AG04450 (cell line): ENCODE measurements at places on chromosomes 2 and 18. TPM values are rescaled to one million over a fixed set of nuclear protein-coding genes. Genes with fewer than 3 reads are reported as not detected.

DNA sequence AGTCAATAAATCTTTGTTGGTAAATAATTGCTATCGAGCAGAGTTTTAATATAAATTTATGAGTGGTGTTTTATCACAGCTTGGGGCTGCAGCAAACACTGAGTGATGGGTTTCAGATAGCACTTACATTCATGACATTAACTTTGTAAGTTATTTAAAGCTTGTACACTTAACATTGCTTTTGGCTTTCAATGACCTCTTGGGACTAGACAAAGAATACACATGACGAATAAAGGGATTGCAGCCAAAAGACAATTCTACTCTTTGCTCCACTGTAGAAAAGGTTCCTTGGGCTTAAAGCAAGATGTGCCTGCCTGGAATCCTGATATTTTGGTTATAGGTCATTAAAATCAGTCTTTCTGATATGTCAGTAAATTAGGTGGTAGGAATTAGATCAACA, 299.5 kb downstream of the GBX2 start:
- DNase-seq, result no peak

DNA sequence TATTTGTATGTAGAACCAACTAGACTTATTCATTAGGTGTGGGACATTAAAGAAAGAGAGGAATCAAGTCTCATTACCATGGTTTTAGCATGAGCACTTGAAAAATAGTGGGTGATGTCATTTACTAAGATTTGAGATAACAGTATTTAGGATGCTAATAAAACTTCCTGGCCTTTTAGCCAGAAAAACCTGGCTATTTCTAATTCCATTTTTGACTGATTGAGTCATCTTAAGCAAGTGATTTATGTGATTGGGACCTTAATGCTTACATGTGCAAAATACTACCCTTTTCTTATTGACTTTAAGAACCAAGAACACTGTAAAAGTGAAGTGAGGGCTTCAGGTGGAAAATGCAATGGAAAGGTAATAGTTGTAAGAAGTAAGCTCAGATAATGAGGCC, 196.8 kb upstream of the SESTD1 start:
- no peak for DNase-seq

GRCh38 chr18:32920796-32921787, 148.3 kb upstream of the KLHL14 start:
- peak; percentile 76 for DNase-seq

GRCh38 chr2:109059474-109060165, 69.4 kb upstream of the SH3RF3 start:
- no peak for DNase-seq

DNA sequence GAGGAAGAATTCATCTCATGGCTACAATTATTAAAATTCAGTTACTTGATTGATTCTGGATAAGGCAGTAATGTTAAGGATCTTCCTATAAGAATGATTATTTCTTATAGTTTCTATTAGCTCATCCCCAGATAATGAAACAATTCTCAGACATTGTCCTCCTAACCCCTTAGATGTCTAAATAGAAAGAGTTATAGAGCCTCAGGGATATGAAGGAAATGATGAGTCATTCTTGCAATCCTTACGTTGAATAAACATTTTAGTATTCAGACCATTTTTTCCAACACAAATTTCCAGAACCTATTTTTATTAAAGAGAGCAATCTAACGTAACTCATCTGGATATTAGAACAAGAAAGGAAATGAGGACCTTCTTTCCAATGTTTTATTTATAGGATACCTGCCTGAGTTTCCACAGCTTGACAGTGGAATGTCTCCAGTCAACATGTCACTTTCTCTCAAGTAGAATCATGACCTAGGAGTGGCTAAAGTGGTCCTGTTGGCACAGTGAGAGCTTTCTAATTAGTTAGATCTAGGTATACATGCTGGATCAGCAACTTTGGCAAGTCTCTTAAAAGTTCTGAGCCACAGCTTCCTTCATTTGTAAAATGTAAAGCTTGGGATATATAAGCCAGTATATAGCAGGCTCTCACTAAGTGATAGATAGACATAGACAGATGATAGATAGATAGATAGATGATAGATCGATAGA, 88.0 kb upstream of the RAB27B start:
- peak; percentile 6 for DNase-seq

- DNase-seq, result no peak
Observed at GRCh38 chr2:61134141-61134540, 27.8 kb upstream of the C2orf74 start.

DNA sequence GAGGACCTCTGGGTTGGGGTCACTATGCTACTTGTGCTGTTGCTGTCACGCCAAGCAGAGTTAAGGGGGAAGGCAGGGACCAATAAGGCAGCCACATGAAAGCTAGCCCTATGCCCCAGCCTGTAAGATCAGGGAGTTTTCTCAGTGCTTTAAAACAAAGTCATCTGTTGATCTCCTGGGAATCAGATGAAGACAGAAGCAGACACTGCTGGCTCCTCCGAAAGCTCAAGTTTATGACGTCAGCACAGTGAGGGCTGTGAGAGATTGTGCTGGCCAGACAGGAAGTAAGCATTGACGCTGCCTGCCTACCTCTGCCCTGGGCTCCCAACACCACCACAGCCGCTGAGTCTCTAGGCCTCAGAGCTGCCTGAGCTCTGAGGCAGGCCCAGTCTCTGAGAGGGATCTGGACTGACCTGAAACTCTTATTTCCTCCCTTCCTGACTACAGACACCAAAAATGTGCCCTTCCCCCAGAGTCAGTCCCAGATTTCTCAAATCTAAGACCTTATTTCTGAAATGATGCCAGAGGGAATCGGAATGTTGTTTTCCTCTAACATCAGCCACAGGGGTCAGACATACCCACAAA, 118.1 kb upstream of the EPAS1 start:
- peak; percentile 87 for DNase-seq

DNA sequence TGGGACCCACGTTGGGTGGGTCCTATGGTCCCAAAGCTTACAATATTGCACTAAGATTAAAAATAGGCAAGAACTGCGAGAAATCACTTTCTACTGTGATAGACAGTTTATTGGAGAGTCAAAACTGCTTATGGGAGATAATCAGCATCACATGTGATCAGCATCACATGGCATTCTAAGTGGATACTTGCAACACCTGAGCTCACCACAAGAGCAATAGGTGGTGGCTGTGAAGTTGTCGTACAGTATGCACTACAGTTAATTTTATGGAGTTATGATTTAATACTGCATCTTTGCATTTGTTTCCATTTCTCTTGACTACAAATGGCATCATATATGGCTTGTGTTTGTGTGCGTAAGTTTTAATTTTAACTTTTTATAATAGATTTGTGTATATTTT, 11.6 kb downstream of the PNO1 start:
- no peak for DNase-seq

DNA sequence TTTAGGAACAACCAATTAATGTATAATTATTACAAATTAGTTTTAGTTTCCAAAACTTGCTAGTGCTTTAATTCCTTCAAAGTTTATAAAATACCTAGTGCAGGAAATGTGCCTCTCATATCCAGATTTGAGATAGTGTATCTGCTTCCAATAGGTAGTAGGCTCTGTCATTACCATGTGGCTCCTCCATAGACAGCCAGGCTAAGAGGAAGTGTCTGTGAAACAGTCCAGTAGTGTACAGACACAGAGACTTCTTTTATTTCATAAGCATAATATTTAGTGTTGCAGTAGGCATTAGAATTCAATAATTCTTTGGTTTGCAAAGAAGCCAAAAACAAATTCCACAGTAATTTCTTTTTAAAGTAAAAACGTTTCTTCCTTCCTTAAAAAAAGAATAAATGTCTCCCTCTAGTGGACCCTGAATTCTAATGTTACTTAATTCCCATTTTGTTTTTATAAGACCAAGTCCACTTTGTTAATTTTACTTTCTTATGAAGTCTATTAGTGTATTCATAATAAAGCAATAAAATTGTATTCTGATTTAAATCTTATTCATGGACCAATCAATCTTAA, 101.2 kb downstream of the NEB start:
- no peak for DNase-seq

DNA sequence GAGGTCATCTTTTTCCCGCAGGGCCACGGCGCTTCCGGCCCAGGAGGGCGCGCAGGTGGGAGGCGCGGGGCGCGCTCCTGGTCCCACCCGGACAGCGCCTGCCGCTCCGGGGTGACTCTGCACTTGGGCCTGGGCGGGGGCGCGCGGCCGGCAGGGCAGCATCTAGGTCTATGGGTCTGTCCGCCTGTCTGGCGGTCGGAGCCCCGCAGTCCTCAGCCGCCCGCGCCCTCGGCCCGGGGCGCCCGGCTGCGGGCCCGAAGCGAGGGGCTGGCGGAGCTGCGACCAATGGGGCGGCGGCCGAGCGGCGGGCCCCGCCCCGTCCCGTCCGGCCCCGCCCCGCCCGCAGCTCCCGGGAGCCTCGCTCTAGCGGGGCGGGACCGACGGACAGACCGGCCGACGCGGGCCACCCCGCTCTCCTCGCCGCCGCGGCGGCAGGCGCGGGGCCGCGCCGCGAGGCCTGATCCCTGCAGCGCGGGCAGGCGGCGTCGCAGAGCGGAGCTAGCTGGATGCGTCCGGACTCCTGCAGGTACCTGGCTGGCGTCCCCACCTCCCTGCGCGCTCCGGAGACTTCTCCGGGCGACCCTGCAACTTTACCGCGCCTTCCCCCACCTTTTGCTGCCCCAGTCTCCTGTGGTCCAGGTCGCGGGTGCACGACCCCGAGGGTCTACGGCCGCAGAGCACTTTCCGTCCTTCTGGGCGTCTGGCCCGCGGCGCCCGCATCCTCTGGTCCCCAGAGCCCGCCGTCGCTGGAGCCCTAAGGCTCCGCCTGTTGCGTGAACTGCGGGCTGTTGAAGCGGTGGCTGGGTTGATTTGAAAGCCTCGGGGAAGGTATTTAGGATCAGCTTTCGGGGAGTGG, at the start of gene KCNS3:
Gene KCNS3, plus strand, starts transcription at position 387 of the 856 bp plus-strand sequence. CDS start 52,342 bp downstream, outside the sequence.
- DNase-seq, result no peak

DNA sequence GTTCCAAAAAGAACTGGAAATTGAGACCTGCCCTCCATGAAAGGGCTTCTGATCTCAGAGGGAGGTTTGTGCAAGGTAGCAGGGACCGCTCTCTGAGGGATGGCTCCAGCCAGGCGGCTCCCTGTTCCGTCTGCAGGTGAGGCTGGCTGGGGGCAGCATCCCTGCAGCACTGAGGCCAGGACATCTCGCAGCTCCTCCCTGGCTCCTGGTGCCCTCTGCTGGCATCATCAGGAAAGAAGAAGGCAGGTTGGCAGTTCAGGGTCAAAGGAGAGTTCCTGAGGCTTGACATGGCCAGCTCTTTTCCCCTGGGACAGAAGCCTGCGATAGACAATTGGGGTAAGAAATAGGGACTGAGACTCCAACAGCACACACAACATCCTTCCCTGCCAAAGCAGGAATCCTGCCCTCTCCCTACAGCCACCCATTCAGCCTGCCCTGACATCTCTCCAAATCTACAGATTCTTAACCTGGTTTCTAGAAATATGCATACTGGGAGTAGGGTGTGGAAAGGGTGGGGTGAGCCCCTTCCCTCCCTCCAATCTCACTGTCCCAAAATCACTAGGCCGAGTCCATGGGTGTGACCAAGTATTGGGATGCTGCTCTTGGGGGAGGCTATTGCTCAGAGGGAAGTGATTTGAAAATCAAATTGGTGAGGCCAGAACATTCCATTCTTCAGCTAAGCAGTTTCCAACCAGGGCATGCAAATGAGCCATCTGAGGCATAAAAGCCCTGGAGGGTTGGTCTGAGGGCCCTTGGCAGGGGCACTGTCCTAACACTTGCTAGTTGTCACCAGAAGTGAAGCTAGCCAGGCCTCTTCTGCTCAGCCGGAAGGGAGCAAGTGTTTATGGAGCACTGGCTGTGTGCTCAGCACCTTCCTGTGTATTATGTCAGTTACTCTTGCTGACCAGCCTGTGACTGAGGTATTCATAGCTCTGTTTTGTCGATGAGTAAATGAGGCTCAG, 185.4 kb downstream of the TFCP2L1 start:
- DNase-seq, result no peak

DNA sequence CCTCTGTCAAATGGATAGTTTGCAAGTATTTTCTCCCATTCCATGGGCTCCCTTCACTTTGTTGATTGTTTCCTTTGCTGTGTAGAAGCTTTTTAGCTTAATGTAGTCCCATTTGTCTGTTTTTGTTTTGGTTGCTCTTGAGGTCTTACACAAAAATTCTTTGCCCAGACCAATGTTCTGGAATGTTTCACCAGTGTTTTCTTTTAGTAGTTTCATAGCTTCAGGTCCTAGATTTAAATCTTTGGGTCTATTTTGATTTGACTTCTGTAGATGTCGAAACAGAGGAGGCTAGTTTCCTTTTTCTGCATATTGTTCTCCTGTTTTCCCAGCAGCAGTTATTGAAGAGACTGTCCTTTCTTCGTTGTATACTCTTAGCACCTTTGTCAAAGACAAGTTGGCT, 351.6 kb downstream of the PTPRM start:
- DNase-seq, result no peak

GRCh38 chr2:62844311-62845090, 139.0 kb downstream of the EHBP1 start:
- no peak for DNase-seq

Gene SLC4A3
- polyA plus RNA-seq, result 3.3 and 5.2 TPM in 2 replicates

Gene ACKR3
- polyA plus RNA-seq, result 0.05 and 0.07 TPM in 2 replicates

Gene DNAJC5G
- not detected in 2 replicates for polyA plus RNA-seq

Gene PDE11A
- 0.02 and 0.24 TPM in 2 replicates for polyA plus RNA-seq

Gene PSMA8
- polyA plus RNA-seq, result not detected in 2 replicates

Gene DTNA
- 15.1 and 16.4 TPM in 2 replicates for polyA plus RNA-seq

Gene DPYSL5
- not detected in 2 replicates for polyA plus RNA-seq
